Activated CD4-positive, alpha-beta T cell treated with anti-CD3 and anti-CD28 coated beads, Interleukin-10, Interleukin-2, amounts not matched to agents 100 ng/mL and 50 ng/mL, durations not matched to agents 16 hours and 8 hours (primary cell): ENCODE measurements at places on chromosomes 2 and 18.
A peak's percentile ranks its signal among the peaks of the same experiment; 100 is the strongest.

DNA sequence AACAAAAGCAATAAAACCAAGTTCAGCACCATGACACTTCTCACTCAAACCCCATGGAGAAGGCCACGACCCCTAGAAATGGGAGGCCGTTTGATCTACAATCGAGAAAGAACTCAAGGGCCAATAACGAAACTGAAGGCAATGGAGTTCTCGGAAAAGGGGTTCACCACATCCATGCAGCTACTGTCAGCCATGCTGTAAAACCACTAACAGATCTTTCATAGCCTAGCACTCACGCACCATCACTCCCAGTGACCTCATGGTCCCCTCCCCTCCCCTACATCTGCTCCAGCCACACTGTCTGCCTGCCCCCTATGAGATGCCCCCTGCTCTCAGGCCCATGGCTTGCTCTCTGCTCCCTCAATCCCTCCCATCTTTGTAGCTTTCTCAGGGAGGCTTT lies 135.3 kb downstream of the TMEM163 start:
- DNase-seq: peak; percentile 30

GRCh38 chr2:216493334-216493685 lies 5.3 kb upstream of the RPL37A start:
- no peak for DNase-seq

GRCh38 chr2:227376656-227377396 lies 2.3 kb downstream of the TM4SF20 start:
- DNase-seq: no peak

DNA sequence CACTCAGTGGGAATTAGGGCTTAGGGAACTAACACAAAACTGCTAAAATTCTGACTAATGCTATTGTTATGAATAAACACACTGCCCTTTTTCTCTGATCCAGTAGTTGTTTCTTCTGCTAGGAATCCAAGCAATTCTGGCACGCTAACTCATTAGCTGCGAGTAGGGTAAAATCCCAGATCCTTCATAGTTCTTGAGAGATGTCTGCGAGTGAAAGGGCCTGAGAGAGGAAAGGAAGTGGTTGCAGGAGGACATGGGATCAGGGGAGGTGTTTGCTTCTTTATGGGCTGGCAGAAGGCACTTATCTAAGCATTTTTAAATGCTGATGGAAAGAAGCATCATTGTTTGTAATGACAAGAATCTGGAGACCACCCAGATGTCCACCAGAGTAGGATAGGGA lies 9.4 kb downstream of the MAP3K19 start:
- no peak for DNase-seq

DNA sequence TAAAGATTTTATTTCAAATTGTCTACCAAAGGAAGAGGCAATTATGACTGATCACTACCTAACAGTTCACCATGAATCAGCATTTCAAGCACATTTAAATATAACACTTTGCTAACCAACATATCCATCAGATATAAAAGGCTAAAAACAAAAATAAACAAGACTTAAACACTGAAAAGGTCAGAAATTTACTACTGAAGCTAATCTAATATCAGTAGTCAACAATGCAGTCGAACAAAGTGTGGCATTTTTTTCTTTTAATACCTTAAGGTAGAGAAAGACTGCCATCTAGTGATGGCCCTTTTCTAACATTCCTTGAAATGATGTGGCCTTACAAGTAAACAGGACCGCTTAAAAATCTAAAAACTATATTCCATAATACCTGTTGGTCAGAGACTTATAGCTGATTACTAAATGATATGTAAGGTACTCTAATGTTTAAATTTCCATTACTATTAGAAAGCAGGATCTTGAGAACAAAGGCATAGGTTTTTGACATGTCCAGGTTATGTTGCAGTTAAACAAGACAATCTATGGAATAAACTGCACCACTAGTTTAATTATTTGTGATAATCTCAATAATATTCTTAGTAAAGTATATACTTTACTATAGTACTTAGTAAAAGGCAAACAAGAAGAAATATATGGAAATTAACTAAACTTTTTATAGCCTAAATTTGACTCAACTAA lies 80.0 kb downstream of the EXOC6B start:
- DNase-seq: peak; percentile 42

DNA sequence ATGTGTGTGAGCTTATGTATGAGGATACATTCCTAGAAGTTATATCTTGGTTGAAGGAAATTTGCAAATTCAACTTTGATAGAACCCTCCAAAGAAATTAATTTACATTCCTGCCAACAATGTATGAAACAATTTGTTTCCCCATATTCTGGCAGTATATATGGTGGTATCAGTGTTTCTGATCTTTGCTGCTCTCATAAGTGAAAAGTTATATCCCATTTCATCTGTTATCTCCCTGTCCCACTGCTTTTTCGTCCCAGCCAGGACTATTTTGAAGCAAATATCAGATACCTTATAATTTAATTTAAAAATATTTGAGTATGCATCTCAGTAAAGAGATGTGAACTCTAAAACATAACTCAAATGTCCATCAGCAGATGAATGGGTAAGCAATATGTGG lies 7.1 kb downstream of the UBR3 start:
- DNase-seq: no peak

- DNase-seq: no peak
Observed at GRCh38 chr2:85737481-85737880, 16.3 kb upstream of the ATOH8 start.

DNA sequence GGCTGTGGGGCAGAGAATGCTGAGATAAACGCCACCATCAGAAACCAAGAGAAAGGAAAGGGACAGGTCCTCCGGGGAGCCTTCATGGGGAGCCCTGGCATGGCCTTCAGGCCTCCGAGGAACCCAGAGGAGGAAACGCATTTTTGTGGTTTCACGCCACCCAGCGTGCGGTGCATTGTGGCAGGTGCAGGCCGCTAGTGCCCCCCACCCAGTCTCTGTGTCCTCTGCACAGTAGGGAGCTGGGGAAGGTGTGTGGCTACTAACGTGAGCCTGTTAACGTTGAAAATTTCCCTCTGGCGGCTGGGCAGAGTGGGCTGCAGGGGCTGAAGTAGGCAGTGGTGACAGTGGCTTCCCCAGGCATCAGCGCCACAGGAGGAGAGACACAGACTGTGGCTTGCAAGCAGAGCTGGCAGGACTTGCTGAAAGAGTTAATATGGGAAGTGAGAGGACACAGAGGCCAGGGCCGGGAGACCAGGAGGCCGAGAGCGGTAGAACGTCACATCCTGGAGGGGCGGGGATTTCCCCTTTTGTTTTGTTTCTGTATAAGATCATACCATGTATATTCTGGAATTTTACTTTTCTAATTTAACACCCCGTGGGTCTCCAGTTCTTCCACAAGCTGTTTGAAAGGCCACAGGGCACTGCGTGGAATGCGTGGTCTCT lies 166.9 kb downstream of the GBX2 start:
- no peak for DNase-seq

GRCh38 chr2:190410166-190410565 lies 2.0 kb downstream of the MFSD6 start:
- no peak for DNase-seq

- no peak for DNase-seq
Observed at GRCh38 chr2:127182626-127183458, 37.3 kb downstream of the CYP27C1 start.

DNA sequence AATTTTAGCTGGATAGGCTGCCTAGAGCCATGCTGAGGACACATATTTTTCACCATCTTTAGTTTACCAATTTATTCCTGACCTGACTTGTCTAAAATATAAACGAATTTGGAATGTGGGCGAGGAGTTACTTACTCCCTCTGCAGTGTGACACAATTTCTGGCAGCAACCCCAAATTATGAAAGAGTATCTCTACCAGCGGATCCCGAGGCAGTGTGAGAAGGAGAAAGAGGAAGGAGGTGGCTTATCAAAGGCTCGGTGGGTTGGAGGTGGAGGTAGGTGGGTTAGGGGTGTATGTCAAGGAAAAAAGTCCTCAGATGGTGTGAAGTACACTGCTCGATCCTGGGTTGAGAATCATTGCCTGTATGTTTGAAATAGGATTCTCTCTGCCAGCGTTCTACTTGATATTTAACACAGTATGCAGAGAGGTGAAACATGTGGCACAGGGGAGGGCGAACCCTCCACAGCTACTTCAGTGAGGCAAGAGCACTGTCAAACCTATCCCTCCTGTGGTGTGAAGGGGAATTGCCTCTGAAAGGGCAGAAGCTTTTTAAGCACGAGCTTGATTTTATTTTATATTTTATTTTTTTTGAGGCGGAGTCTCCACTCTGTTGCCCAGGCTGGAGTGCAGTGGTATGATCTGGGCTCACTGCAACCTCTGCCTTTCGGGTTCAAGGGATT lies 76.0 kb downstream of the RFTN2 start:
- DNase-seq: peak; percentile 32

- DNase-seq: peak; percentile 77
Observed at GRCh38 chr2:74843899-74844298, 10.0 kb downstream of the HK2 start.

GRCh38 chr2:12718015-12718671 lies 1.4 kb downstream of the TRIB2 start:
- peak; percentile 35 for DNase-seq

- DNase-seq: no peak
Observed at GRCh38 chr18:47767699-47768098, 162.8 kb downstream of the SMAD2 start.

- no peak for DNase-seq
Observed at GRCh38 chr2:112614201-112614840, 29.9 kb downstream of the CHCHD5 start.

DNA sequence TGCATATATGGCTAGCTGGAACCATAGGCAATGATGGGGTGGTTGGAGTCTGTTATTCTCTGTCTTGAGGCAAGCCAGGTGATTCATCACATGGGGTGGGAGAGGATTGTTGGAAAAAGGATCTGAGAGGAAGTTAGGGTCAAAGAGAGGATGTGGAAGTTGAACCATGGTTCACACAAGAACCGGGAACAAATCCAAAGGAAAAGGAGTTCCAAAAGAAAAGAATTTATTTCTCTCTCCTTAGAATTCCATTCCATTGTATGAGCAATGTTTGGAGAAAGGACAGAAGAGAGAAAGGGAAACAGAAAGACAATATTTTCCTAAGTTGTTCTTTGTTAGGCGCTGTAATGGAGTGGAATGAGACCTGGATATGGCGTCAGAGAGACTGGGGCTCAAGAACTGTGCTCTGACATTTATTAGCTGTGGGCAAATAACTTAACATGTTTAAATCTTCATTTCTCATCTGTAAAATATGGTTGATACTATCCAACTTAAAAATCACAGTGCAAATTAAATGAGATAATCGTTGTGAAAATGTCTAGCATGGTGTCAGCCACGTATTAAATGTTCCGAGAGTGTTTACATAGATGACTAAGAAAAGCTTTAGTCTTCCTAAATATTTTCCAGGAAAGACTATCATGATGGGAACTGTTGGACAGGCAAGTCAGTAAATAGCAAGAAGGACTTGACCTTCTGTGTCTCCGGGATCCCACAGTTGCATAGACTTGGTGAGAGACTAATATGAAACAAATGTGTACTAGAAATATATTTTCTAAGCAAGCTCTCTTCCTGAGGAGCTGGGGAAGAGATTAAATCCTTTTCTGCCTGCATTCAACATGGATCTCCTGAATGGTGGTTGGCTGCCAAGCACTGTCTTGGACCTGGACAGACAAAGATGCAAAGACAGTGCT lies 71.4 kb downstream of the TRIB2 start:
- DNase-seq: no peak

DNA sequence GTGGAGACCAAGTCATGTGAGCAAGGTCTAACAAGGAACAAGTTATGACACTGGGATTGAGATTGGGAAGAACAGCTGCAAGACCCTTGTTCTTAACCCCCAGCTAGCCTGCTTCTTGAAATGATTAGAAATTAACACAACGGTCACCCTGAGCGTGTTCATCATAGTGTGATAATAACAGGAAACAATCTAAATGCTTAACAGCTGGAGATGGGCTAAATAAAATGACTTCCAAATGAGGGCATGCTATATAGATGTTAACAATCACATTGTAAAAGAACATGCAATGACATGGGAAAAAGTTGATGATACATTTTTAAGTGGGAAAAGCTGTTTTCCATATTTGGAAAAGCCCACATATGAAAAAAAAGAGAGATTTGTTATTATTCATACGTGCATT lies 47.6 kb downstream of the RPL37A start:
- DNase-seq: no peak

- DNase-seq: no peak
Observed at GRCh38 chr2:156423674-156424282, 12.4 kb upstream of the GPD2 start.

DNA sequence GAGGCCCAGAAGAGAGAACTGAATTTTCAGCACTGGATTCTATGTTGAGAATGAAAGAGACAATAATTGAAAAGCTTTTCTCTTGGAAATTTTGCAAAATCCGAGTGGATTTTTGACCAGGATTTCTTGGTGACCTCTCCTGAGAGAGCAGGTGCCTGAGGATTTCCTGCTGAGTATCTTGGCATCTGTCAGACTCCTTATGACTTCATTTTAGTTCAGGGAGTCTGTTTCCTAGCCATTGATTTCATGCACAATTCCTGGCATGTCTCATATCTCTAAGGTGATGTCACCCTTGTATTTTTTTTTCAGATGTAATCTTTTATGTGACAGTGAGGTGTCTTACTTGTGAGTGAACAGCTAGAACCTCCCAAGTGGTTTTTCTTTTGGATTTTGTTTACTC lies 195.9 kb downstream of the NEDD4L start:
- DNase-seq: no peak

GRCh38 chr2:137157851-137158250 lies 392.5 kb downstream of the THSD7B start:
- no peak for DNase-seq

DNA sequence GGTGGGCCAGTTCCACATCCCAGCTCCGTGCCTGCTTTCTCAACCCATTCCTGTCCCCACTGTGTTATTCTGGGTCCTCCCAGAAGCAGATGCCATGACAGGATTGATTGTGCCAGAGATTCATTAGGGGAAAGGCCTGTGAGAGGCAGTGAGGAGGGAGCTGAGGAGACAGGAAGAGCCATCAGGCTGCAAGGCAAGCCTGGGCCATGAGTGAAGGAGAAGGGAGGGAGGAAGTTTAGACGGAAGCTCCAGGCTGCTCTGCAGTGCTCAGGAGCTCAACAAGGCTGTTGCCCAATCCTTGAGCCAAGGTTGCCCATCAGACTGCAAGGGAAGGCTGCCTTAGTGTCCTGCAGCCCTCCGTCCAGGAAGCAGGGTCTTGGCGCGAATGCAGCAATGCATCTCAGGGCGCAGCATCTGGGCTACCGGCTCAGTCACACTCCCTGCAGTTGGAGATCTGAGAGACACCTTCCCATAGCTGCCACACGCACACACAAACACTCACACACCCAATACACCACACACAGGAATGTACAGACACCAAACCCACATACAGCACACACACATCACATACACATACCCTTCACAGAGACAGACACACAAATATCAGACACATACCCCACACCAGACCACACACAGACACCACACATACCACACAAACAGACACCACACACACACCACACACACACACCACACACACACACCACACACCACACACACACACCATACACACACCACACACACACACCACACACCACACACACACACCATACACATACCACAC lies 139.5 kb upstream of the NDUFV2 start:
- no peak for DNase-seq

GRCh38 chr2:35503738-35504199 lies 851.8 kb upstream of the CRIM1 start:
- DNase-seq: no peak
